Muscle of back (tissue), 13 donors: ENCODE measurements at places on chromosomes 3 and 15.

DNA sequence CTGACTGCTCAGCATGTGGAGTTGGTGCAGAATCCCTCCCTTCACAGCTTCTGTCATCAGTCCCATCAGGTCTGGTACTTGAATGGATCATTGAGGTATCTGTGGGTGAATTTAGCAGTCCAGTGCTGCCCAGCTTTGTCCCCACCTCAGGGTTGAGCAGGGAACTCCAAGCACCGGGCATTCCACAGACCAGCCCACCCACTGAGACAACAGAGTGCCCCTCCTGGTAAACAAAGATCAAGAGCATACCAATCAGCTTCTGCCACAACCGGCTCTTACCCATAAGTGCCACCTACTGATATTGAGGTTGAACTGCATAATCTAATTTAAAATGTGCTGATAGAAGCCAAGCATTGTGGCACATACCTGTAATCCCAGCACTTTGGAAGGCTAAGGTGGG, 57.1 kb upstream of the FXR1 start:
- no peak for DNase-seq

DNA sequence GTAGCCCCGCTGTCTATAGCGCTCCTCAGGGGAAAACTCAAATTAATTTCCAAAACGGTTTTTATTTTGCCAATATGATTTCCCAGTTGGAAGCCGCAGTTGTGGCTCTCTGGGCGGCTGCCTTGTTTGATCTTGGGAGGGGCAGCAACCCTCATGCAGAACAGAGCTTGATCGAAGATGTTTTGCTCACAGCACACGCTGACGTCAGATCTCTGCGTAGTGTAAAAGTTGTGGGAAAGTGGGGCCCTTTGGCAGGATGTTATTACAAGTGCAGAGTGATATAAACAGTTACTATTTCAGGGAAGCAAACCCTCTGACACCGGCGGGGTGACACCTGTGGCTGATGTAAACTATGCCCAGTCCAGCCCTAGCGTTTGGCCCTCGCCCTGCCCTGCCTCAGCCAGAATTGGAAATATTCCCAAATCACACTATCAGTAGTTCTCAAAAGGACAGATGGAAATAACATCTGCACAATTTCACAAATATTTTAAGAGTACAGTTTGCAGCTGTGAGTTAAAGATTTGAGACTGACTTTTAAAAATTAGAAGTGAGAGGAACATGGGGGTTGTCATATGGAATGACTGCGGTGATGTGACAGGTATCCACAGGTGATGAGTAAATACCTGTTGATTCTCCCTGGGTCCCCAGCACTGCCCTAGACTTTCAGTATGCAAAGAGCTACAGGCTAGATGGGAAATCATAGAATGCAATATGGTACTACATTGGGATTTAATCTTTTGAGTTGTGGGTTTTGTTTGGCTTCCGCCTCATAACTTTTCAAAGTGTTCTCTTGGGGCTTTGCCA, 1.7 kb downstream of the SYNM start:
- DNase-seq = no peak

DNA sequence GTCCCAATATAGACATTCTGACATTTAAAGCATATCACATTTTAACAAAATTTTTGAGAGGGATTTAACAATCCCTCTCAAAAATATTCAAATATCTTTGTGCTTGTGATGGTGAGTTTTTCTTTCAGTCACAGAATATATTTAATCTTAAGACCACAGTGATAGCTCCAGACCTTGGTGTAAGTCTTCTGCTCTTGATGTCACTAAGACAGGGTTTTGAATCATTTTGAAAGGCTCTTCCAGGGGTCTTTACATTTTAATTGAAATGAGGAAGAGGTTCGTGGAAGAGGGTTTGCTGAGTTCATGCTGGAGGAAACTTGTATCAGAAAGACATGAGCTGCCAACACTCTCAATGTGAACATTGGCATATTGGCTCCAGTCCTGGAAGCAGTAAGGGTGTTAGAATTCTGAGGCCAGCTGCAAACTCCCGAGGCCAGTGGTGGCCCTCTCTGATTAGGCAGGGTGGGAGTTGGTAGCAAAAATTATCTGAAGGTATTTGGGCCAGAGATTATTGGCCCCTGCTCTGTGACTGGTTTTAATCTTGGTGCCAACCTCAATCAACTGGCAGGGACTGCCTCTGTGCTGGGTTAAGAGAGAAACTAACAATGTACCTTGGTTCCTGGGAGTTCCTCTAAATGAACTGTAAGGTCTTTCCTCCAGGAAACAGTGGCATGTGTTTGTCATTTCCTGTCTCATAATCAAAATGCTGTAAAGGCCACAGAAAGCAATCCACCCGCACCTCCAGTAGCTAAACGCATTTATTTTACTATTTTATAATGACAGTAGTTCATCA, 5.3 kb downstream of the POU1F1 start:
- peak; percentile 3 for DNase-seq

- peak; percentile 59 for DNase-seq
Observed at GRCh38 chr3:151216641-151217607, 13.9 kb upstream of the GPR171 start.
